ENCODE measurements at places on chromosomes 6 and 20.

- DNase-seq, result no peak
These were observed 275.9 kb upstream of the PRND start for GRCh38 chr20:4445784-4446183.

- DNase-seq, result peak; percentile 55
These were observed 7.1 kb downstream of the L3MBTL1 start for GRCh38 chr20:43514648-43514999.

DNA sequence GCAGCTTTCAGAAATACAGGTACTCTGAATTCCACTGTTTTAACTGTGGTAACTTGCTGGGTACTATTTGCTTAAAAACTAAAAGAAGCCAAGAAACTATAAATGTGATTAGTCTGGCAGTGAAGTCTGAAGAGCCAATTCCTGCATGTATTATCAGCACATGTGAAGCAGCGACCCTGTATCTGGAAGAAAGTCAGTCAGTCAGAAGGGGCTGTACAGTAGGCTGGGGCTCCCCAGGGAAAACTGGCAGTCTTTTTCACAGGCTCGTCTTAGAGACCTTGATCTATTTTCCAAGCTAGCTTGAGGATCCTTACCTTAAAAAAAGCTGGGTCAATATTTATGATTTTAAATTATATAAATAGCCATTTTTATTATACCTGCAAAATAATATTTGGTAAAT is 104.9 kb downstream of the PDSS2 start:
- no peak for DNase-seq

GRCh38 chr6:11672256-11672655 is 106.3 kb downstream of the ADTRP start:
- no peak for DNase-seq

DNA sequence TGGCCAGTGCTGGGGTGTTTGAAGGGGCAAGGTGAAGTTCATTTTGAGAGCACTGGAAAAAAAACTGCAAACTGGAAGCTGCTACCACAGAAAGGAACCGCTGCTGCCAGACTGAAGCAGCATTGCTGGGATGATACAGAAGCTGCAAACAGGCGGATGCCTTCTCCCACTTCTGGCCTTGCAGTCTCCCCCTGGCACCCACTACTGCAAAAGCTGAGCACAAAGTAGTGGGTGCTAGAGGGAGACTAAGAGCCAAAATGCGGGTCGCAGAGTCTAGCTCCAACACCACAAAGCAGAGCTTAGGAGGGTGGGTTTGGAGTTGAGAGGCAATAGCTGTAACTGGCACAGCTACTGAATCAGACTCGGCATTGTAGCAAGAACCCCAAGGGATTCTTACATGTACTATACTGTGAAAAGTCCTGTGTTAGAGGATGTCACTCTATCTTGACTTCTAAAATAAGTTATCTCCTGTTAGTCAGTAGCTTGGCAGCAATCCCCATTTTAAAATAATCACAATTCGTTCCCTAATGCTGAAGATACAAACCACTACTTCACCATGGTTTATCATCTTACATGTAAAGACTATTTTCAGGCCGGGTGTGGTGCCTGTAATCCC is 44.0 kb upstream of the COL21A1 start:
- no peak for DNase-seq

GRCh38 chr6:152404936-152405595 is 232.1 kb downstream of the SYNE1 start:
- DNase-seq, result no peak

- DNase-seq, result no peak
These were observed 21.3 kb upstream of the SCGN start for GRCh38 chr6:25630508-25631278.

DNA sequence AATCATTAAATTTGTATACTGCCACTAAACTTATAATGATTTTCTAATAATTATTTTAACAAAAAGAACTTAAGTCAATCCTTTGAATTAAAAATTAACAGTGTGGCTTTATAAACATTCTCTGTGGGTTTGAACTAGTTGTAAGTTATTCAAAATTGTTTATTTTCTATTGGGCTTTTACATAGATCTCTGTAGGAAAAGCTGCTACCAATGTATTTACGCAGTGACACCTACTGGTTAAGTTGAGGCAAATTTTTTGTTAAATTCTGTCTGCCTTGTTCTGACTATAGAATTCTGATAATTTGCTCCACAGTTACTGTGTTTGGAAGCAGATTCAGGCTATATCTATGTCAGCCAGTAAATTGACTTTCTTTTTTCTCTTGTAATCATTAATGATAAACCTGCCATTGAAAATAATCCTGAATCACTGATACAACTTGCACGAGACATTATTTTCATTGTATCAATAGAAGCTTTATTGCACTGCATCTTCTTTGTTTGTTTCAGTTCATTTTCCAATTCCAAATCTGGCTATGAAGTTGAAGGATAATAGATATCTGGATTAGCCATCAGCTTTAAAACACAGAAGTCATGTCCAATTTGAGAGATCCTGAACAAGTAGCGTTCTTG is 66.0 kb upstream of the UTRN start:
- peak; percentile 59 for DNase-seq

GRCh38 chr6:109743739-109744138 is 52.6 kb downstream of the FIG4 start:
- no peak for DNase-seq

GRCh38 chr6:42403831-42404230 is 47.9 kb downstream of the TRERF1 start:
- DNase-seq, result no peak

GRCh38 chr6:116156405-116157326 is 30.7 kb upstream of the COL10A1 start:
- no peak for DNase-seq

DNA sequence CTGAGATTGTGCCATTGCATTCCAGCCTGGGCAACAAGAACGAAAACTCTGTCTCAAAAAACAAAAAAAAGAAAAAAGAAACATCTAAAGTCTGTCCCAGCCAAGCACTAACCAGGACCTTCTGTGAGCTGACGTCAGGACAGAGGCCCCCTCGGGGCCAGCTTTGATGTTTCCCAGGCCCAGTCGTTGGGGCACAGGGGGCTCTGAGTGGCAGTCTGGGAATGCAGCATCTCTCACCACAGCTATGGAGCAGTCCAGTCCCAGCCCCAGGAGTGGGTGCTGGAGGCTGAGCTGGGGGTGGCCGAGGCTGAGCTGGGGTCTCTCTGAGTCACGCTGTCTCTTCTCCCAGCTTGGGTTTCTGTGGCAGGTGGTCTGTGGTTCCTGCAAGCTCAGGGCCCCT is 46.0 kb upstream of the SRF start:
- no peak for DNase-seq

DNA sequence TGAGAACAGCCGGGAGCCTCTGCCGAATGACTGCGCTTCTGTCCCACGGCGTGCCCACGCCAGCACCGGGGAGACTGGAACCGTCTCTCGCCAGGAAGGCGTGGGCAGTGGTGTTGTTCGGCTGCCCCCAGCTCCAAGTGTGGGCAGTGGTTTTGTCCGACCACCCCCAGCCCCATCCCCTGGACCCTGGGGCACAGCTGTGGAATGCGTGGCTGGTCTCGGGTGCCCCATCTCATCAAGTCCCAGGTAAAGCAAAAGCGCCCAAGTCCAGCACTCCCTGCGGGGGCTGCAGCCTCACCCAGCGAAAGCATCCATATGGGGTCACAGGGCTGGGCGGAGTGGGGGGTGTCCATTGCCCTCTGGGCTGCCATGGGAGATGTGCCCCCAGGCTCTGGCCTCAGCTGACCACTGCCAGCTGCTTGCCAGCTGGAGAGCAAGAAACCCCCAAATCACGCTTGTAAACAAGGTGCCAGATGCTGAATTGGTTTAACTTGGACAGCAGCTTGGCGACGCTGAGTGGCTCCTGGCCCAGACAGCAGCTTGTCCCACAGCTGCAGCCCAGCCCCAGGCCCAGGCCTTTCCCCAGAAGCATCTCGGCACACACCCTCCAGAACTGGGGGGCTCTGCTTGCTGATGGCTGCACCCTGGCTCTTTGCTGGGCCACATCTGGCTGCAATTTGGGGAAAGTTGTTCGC is 4.5 kb downstream of the CABLES2 start:
- no peak for DNase-seq

DNA sequence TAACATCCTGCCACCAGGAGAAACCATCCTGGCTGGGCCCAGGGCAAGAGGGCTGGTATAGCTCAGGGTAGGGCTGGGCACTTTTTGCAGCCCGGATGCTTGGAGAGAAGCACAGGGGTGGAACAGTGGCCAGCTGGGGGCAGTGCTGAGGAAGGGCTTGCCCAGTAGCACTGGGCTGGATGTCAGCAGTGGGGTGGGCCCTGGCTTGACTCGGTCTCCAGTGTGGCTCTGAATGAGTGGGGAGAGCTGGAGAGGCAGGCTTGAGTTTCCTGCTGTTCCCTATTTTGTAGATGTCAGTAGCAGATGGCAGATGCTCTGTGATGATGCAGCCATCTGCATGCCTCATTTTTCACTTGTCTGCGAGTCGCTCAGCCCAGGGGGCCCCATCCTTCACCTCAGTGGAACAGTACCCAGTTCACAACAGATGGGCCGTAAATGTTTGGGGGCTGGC is 56.3 kb upstream of the TULP1 start:
- peak; percentile 43 for DNase-seq

All from GM13976 (cell line).